ENCODE measurements at places on chromosomes 11 and 22.

- ATAC-seq: no peak
Observed at GRCh38 chr11:80432057-80432456, 991.2 kb upstream of the TENM4 start.

DNA sequence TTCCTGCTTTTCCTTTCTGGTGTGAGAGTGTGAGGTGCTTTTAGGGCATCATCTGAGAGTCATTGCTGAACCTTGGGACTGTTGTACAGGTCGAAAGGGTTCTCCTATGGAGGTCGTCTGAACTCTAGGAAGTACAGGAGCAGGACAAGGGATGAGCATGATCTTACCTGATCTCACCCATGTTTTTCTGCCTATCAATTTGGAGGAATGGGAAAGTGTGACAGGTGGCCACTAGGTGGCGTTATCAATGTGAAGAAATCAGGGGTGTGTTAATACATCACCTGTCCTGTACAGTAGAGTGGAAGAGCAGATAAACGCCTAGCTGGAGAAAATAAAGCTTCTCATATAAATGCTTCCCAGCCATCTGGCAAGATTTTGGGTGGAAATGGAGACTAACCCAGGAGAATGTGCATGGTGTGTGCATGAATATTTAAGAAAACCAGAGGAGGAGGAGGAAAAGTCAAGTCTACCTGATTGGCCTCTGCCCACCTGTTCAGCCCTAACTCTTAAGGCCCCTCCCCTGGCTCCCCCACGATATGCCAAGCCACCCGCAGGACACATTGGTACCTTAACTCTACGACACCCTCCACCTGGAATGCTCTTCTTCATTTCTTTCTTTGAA is 72.0 kb upstream of the NARS2 start:
- peak; percentile 36 for ATAC-seq

DNA sequence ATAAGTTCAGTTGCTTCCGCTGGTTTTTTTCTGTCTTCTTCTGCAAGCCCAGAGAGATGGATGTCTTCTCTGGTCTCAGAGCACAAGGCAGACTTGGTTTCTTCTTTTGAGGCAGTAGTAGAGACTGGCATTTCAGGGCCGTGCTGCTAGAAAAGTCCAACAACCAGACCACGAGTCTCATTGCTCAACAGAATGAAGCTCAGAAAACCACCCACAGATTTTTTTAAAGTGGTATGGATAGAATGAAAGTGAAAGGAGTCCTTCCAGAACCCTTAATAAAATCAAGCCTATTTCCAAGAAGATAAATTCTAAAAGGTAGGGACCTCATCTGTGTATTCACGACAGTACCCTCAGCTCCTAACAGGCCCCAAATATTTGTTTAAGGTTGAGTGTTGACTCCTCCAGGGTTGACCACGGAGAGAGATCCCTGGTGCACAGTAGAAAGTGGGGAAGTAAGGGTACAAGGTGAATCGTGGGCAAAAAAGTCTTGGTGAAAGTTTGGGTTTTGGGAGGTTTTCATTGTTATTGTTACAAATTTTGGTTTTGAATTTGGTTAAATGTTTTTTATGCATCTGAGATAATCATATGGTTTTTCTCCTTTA is 43.6 kb upstream of the DDX6 start:
- ATAC-seq: peak; percentile 32

- ATAC-seq: no peak
Observed at GRCh38 chr11:56917708-56918400, 70.9 kb upstream of the OR5AK2 start.

DNA sequence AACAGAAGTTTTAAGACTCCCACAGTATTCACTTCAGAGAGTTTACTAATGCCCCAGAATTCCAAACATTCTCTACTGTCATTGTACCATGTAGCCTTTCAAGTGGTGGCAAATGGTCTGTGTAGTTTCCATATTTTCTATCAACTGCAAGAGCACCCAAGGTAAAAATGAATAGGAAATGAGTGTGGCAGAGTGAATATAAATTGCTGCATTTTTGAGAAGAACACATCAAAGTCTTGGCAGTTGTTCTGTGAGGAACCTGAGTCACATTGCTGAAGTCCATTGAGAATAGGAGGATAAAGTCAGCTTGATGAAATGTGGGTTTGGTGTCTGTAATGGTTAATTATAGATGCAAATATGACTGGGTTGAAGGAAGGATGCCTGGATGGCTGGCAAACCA is 193.6 kb downstream of the AASDHPPT start:
- ATAC-seq: no peak

DNA sequence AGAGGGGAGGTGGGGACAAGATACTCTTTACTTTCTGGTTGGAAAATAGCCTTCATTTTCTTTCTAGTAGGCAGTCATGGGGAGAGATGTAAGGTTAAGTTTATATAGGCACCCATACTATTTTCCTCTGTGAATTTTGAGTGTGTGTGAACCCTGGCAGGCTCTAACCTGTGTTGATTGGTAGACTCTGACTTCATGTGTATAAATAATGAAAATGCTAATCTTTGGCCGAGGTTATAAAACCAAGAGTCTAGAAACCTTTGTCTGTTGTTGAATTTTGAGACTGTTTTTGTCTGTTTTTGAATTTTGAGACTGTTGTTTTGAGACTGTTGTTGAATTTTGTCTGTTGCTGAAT is 14.0 kb downstream of the TRIM44 start:
- ATAC-seq: no peak

- no peak for ATAC-seq
Observed at GRCh38 chr11:2995031-2995561, 3.0 kb upstream of the NAP1L4 start.

DNA sequence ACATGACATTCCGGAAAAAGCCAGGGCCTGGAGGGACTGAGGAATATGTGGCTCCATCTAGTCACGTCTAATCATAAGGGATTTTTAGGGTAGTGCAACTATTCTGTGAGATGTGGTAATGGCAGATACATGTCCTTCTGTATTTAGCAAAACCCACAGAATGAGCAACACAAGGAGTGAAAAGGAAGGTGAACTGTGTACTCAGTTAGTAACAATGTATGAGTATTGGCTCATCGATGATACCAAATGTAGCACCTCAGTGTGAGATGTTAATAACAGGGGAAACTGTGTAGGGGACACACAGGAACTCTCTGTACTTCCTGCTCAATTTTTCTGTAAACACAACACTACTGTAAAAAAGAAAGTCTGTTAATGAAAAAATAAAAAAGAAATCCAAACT is 42.0 kb upstream of the CARS1 start:
- peak; percentile 24 for ATAC-seq

DNA sequence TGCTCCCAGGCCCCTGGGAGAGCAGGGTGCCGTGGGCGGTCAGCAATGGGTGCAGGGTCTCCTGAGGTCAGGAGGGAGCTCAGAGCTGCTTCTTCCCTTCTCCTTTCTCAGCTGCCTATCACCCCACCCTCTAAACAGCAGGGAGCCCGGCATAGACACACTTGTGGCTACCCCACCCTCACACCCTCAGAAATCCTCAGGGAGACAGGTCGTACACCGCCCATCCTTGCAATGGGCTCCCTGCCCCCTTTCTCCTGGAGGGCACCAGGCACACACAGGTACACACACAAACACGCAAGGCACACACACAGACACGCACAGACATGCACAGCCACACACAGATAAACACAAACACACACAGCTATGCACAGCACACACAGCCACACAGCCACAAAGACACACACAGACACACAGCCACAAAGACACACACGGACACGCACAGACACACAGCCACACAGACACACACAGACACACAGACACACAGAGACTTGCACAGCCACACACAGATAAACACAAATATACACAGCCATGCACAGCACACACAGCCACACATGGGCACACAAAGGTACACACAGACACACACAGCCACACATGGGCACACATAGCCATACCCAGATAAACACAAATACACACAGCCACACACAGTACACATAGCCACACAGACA is 44.9 kb upstream of the TH start:
- ATAC-seq: no peak

DNA sequence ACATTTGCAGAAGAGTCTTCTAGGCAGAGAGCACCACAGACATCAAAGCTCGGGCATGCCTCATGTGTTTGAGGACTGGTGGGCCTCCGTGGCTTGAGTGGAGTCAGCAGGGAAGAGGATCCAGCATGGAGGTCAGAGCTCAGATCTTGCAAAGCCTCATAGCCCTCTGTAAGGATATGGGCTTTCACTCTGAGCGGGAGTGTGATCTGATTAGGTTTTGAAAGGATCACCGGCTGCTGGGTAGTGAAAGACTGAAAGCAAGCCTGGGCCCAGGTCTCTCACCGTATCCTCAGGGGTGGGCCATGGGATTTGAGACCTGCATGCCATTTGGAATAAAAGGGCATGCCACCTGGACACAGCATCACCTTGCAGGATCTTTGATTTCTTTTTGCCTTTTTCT is 112.7 kb downstream of the TEAD1 start:
- ATAC-seq: no peak

GRCh38 chr11:134502153-134502550 is 90.1 kb upstream of the B3GAT1 start:
- no peak for ATAC-seq

GRCh38 chr11:57303990-57304579 is 20.7 kb downstream of the TNKS1BP1 start:
- no peak for ATAC-seq

GRCh38 chr11:22244986-22245592 is 52.2 kb downstream of the ANO5 start:
- ATAC-seq: peak; percentile 38

- no peak for ATAC-seq
Observed at GRCh38 chr11:105612771-105613170, 2.9 kb downstream of the GRIA4 start.

DNA sequence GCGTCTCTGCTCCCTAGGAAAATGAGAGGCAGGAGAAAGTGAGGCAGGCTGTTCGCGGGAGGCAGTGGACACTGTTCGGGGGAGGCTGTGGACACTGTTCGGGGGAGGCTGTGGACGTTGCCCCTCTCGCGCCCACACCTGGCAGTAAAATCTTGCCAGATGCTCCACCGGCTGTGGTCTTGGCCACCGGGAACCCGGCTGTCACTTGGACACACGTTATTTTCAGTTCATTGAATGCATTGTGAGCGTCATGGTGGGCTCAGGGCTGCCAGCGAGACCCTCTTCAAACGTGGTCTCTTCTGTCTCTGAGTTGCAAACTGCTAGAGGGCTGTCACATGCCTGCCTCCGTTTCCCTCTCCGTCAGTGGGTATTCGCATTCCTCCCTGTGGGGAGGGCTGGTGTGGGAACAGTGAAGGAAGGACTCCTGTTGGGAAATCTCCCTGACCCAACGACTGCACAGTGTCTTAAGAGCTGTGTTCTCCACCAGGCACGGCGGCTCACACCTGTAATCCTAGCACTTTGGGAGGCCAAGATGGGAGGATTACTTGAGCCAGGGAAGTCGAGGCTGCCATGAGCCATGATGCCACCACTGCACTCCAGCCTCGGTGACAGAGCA is 1.4 kb downstream of the PRR5 start:
- ATAC-seq: no peak

DNA sequence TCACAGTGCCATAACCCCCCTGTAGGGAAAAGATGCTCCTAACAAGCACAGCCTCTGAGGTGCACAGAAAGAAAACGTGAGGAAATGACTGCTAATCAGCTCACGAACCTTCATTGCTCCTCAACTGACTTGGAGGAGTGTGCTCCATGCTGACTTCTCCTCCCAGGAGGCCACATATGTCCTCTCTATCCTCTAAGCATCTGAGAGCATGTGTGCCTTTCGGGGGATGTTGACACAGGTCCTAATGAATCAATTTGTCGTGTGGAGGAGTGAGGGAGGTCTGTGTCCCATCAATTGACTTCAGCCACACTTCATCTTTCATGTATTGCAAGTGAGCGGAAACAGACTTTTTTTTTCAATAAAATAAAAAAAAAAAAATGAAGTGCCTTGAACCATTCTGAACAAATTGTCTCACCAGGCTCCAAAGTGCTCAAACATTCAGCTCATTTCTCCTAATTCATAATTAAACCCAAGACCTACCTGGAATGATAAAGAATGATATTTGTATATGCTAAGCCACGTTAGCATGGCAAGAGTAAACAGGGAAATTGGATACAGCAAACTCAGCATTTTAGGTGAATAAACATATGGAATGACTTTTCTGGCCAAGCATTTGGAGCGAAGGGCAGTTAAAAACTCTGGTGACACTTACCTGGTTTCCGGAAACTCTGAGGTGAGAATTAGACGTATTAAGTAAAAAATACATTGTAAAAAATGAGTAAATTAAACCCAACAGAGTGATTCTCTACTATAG is 317.6 kb upstream of the FAT3 start:
- no peak for ATAC-seq

DNA sequence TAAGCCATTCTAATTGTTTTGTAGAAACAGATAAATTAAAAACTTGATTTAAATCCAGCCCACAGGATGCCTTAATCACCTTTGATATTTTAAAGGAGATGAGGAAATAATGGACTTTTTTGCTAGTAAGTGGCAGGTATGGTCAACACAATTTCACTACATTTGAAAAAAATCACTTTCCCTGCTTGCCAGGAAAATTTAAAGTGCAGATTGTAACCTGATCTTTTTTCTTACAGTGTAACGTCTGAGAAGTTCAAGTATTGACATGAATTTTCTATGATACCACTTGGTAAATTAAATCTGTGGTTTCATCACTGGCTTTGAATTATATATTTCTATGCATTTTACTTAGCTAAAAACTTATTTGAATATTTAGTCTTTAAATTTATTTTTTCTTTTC is 65.3 kb downstream of the ARHGEF12 start:
- ATAC-seq: no peak

DNA sequence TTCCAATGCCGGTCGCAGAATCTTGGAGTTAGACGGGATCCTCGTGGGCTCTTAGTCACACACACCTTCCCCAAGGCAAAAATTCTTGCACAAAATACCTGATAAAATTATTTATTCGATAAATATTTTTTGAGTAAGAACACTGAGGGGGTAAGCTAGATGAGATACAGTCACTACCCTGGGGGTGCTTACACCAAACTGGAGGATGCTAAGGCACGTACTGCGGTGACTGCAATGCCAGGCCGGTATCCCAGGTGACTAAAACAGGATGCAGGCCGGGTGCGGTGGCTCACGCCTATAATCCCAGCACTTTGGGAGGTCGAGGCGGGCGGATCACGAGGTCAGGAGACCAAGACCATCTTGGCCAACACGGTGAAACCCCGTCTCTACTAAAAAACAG is 1.7 kb upstream of the MRTFA start:
- no peak for ATAC-seq

DNA sequence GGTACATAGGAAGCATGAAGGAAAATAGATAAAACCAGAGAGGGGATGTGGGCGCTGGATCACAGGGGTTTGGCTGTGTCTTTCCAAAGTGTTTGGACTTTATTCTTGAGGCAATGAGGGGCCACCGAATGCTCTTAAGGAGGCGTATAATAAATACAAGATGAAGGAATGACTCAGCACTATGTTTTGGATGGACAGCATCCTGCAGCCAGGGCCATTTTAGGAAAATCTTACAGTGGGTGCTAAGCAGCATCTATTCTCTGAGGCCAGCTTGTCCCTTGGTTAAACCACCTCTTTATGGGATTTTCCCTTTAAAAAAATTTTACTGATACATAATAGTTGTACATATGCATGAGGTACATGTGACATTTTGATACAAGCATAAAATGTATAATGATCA is 4.3 kb upstream of the LDHA start:
- ATAC-seq: no peak

DNA sequence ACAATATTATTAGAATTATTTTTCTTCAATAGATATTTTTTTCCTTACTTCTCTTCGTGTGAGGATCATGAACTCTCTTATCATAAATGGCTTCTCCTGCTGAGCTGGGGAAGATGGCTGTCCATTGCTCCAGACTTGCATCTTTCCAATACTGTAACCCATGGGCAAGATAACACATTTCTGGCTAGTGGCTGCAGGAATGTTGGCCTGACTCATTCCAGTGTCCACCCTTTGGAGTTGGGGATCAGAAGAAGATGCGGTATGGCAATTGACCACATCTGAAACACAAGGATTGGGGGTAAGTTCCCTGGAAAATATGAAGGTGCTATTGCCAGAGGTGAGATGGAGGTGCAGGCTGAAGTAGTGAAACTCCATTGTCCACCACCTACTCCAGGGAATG is 92.8 kb downstream of the FAR1 start:
- ATAC-seq: no peak

Measured in activated CD4-positive, CD25-positive, alpha-beta regulatory T cell treated with anti-CD3 and anti-CD28 coated beads, Interleukin-2, amount 50 U/mL, for 24 hours (primary cell).